Hypothalamus (tissue), 51 donors: ENCODE measurements at places on chromosomes 4 and X.

DNA sequence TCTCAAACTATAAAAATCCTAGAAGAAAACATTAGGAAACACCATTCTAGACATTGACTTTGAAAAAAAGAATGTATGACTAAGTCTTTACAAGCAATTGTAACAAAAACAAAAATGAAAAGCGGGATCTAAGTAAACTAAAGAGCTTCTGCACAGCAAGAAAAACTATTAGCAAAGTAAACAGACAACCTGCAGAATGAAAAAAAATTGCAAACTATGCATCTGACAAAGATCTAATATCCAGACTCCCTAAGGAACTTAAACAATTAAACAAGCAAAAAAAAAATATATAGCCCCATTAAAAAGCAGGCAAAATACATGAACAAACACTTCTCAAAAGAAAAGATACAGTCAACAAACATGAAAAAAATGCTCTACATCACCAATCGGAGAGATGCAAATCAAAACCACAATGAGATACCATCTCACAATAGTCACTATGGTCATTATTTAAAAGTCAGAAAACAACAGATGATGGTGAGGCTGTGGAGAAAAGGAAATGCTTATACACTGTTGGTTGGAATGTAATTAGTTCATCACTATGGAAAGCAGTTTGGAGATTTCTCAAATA, 168.1 kb downstream of the EPHA5 start:
- no peak for DNase-seq

- DNase-seq: no peak
Observed at GRCh38 chr4:21887481-21887880, 61.1 kb downstream of the KCNIP4 start.

DNA sequence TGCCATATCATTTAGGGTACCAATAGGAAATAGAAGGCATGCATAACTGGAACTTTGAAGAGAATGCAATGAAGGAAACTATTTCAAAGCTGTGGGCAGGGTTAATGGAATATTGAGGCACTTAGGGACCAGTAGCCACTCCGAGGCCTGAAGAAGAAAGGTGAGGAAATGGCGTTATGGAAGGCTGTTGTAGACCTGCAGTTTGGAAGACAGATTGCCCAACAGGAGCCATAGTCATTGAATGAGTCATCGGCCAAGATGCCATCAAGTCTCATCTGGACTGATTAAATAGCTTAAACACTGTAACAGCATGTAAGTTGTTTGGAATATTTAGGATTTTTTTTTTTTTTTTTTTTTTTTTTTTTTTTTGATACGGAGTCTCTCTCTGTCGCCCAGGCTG, 11.6 kb downstream of the CXCL13 start:
- no peak for DNase-seq

DNA sequence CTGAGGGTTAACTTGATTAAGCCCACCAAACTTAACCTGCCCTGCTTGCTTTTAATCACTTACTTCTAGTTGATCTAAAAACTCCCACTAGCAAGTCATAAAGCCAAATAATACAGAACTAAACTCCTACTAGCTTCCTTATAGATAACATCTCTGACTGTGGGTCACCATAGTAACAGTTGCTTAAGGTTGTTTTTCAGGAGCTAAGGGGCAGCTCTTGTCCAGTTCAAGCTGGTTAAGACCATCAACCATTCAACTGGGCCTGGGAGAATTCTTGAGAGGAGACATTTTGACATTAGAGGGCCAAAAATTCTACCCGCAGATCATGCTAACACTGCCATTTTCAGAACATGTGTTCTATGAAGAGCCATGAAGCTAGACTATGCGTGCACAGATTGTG, 67.0 kb downstream of the UCHL1 start:
- DNase-seq: no peak

DNA sequence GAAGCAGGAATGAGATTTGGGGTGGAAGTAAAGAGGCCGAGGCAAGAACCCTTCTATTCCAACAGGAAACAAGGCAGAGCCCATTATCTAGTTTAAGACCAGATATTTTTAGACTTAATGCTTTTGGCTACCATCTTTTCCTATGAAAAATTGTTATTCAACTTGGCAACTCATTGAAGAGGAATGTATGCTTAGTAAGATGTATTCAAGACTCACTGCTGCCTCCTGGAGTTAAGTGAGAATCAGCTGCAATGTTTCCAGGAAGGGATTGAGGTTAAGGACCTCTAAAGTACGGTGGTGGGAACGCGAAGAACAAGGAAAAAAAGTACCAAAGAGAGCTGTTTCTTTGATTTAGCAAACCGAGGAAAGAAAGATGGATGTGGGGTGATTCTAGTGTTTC, 89.1 kb downstream of the RAPGEF2 start:
- no peak for DNase-seq

- no peak for DNase-seq
Observed at GRCh38 chrX:93422693-93423092, 250.7 kb downstream of the NAP1L3 start.

DNA sequence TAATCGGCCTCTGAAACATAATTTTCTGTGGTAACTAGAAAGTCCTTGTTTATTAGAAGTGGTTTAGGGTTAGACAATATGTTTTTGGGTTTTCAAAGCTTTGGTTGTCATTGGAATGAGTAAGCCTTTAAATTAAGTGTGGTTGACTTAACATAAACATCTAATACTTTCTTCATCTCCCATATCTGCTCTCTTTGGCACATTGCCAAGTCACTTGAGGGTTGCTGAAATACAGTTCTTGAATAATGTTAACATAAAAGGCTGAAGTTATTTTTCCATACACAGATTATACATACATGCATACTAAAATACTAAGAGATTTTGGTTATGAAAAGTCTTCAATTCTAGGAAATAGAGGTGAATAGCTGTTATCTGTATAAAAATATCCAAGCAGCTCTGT, 241.7 kb upstream of the BMP3 start:
- no peak for DNase-seq

GRCh38 chrX:44244008-44244407, 99.5 kb downstream of the EFHC2 start:
- no peak for DNase-seq

DNA sequence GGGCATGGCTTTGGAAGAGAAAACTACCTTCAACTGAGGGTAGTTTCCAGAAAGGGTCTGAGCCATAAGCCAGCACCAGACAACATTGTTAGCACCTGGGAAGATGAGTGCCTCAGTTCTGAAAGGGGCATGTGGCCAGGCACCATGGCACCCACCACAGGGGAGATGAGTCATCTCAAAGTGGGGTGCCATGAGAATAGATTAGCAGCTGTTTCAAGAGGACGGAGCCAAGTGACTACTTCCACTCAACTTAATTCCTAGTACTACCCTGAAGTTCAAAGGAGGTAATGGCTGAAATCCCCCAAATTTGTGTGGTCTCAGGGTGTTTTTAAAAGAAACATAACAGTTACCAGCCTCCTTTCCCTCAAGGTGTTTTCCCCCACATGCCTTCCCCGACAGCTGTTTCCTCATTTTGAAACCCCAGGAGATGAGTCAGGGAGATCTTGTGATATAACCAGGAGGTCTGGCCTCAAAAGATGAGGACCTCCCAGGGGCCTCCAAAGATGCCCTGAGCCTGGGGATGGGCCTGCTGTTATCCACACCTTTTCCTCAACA, 27.8 kb upstream of the FTHL17 start:
- DNase-seq: no peak

DNA sequence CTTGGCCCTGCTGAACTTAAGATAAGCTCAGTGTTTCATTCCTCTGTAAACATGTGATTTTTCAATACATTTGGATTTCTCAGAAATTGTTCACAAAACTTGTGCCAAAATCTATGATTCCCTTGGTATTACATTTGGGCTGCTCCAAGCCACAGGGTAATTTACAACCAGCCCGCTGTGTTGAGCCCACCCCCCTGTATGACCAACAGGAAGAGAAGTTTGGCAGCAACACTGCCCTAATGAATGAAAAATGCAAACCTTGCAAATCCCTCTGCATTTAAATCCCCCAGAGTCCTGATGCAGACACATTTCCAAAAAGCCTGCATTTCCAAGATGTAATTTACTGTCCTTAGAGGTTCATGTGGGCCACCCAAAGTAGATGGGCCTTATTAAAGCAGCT, 34.1 kb upstream of the GAB1 start:
- no peak for DNase-seq

- DNase-seq: no peak
Observed at GRCh38 chr4:166535865-166536264, 662.8 kb downstream of the TLL1 start.

DNA sequence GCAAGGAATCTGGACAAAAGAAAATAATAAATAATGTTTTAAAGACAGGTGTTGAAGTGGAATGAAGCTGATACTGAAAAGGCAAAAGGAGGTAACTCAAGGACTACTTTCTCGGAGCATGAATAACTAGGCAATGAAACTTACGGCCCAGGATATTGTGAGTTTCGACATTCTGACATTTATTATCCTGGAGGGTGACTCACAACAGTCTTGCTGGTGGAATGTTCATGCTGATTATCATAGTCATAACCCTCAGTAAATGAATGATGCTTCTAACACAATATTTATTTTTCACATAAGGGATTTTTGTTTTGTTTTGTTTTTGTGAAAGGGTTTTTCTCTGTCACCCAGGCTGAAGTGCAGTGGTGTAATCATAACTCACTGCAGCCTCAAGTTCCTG, 147.0 kb upstream of the HPGD start:
- no peak for DNase-seq

GRCh38 chr4:180398564-180398963, 1844.6 kb upstream of the TENM3 start:
- DNase-seq: no peak

- no peak for DNase-seq
Observed at GRCh38 chr4:132991111-132991510, 158.0 kb upstream of the PCDH10 start.
